Fibroblast of mammary gland (primary cell): ENCODE measurements at places on chromosomes 5 and 9.

- no peak for DNase-seq
These were observed 167.2 kb downstream of the PAX5 start for GRCh38 chr9:36866840-36867239.

GRCh38 chr5:150214289-150214688 is 24.4 kb downstream of the SLC6A7 start:
- peak; percentile 95 for DNase-seq

GRCh38 chr5:23613566-23613965 is 106.2 kb downstream of the PRDM9 start:
- no peak for DNase-seq

- peak; percentile 79 for DNase-seq
These were observed 50.1 kb upstream of the SMAD5 start for GRCh38 chr5:136082390-136083193.

GRCh38 chr5:179612577-179613459 is 10.7 kb downstream of the HNRNPH1 start:
- DNase-seq: no peak

DNA sequence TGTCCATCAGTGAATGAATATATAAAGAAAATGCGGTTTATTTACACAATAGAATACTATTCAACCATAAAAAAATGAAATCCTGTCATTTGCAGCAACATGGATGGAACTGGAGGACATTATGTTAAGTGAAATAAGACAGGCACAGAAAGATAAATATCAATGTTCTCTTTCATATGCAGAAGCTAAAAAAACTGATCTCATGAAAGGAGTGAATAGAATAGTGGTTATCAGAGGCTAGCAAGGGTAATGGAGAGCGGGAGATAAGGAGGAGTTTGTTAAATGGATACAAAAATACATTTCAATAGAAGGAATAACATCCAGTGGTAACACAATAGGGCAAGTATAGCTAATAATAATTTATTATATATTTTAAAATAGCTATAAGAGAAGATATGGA is 65.0 kb downstream of the AGTPBP1 start:
- DNase-seq: no peak

GRCh38 chr9:133693703-133694529 is 44.2 kb downstream of the SARDH start:
- DNase-seq: no peak

DNA sequence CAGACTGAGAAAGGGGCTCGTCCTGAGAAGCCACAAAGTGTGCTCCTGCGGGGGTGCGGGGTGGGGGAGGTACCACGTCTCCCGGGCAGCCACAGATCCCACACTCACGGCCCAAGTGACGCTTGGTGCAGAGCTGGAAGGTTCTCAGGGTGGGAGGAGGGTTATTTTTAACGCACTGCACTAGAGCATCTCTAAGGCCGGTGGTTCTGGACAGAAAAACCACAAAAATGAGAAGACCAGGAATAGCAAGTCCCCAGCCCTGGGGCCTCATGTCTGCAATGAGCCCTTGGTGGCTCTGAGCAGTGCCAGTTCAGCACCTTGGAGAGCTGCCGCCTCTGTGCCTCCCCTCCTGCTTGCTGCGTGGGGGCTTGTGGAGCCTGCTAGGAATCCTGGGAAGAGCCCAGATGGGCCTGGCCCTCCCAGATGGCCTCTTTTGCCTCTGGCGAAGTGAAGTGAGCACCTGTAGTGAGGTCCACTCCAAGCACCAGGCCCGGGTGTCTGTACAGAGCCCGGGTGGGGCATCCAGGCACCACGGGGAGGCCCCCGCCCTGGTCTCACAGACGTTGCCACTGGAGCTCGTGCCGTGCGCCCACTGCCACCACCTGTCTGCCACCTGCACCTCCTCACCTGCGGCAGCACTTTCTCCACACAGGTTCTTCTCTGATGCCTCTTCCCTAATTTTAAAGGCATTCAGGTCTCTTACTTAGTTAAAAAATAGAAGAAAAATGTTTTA is 48.9 kb upstream of the CACNA1B start:
- DNase-seq: peak; percentile 12

DNA sequence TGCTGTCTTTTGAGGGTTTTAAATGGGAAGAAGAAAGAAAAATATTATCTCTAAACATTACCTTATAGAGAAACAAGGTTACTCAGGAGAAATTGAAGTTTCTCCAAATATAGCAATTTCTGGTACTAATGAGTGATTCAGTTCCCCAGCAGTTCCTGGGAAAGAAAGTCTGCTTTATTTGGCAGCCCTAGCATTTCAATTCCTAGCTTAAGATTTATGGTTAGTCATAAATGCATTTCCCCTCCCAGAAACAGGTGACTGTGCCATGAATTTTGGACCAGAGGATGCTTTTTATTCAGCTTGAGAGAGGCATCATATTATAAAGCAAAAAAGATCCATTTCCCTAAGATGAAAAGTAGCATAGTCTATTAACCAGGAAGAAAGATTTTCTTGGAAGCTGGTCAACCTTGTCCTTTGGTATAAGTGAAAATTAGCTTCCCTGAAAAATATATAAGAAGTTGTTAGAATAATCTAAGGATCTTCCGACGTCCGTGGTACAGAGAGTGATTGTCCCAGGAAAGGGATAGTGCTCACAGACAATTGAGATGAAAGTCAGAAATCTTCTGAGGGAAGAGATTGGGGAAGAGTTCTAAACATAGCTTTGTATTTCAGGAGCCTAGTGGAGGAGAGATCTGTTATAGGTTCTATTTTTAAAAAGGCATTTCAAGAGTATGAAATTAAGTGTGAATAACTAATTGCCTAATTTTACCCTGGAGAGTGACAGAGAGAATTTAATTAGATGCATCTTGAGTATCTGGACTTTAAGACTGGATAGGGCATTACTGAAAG is 164.9 kb downstream of the ESM1 start:
- peak; percentile 33 for DNase-seq

GRCh38 chr9:3931996-3932906 is 367.6 kb downstream of the GLIS3 start:
- peak; percentile 76 for DNase-seq
